ENCODE measurements at places on chromosomes 1 and 21.

GRCh38 chr1:204043680-204044079, 29.2 kb upstream of the SOX13 start:
- no peak for DNase-seq

DNA sequence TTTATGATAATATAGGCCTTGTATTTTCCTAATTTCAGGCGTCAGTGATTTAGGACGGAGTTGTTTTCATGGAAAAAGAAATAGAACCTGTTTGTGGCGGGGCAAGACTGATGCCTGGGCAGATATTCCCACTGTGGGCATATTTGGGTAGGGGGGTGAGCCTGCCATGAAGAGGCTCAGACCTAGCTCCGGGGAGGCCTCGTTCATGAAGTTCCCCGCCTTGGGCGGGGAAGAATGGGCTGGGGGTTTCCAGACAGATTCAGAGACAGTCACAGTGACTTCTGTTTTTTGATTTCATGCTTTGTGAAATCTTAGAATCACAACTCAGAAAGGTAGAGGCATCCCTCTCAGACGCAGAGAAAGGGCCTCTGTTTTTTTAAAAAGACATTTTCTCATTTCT, 36.1 kb downstream of the RUNX3 start:
- DNase-seq = no peak

- no peak for DNase-seq
Observed at GRCh38 chr1:65339866-65340468, 30.6 kb downstream of the DNAJC6 start.

DNA sequence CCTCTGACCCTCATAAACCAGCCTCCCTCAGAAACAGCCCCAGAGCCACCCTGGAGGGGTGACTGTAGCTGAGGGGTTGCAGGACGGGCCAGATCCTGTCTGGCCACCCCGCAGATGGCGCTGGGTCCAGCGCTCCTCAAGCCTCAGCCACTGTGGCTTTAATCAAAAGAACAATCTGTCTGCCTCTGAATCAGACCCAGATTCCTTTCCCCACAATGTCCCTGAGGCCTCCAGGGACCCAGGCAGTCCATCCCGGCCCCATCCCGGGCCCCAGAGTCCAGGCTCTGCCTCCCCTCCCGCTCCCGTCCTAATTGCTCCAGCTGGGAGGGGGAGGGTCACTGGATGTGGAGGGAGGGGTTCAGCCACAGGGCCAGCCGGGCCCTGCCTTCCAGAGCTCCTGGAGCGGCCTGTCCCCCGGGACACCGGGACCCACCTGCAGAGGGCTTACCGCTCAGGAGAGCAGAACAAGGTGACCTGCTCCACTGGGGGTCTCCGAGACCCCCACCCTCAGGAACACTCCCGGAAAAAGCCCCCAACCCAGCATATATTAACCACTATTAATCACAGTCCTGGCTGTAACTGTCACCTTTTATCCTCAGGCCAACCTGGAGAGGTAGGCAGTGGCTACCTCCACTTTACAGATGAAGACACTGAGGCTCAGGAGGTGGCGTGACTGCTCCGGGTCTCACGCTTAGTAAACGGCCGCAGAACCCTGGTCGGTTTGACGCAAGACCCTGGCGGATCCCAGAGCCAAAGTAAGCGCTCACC, 836 bp upstream of the FBLIM1 start:
- no peak for DNase-seq

DNA sequence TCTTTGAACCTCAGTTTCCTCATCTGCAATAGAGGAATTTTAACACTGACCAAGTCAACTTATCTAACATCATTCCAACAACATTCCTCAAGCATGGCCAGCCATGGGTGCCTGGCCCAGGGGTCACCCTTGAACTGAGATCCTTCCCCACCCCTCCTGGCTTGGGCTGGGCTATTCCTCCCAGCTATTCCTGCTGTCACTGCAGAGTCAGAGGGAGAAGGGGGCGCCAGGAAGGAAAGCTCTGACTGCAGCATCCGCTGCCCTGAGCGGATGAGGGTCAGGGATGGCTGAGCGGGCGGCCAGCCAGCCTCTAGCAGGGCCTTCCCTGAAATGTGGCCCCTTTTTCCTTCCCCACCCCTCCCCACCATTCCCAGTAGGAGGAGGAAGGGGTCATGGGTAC, 3.1 kb downstream of the TINAGL1 start:
- DNase-seq = no peak

DNA sequence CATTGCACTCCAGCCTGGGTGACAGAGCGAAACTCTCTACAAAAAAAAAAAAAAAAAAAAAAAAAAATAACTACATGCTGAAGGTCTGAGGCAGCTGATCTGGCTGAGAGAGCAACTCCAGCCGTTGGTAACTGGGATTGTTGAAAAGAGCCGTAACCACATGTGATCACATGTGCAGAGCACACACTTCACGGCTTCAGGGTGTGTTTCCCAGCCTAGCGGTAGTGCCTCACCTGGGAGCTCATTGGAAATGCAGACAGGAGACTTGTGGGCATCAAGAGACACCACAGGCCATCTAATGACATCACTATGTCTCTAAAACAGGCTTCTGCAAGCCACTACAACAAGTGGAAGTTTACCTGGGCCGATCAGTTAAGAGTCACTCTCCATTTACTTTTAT, 11.8 kb upstream of the OTUD7B start:
- no peak for DNase-seq

DNA sequence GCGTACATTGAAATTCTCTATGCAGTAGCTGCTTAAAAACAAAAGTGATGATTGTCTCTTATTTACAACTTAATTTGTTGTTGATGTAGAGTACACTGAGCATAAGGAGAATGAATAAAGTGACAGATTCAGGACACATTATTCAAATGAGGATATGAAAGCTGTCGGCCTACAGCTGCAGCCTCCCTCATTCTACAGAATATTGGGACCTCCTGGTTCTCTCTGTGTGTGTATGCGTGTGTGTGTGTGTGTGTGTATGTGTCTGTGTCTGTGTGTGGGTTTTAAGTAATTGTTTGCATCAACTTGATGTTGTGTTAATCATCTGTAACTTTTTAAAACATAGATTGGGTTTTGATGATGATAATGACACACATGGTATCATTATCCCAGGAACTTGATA, 17.9 kb downstream of the PROX1 start:
- no peak for DNase-seq

GRCh38 chr1:153799566-153800465, 24.6 kb downstream of the SLC27A3 start:
- no peak for DNase-seq

DNA sequence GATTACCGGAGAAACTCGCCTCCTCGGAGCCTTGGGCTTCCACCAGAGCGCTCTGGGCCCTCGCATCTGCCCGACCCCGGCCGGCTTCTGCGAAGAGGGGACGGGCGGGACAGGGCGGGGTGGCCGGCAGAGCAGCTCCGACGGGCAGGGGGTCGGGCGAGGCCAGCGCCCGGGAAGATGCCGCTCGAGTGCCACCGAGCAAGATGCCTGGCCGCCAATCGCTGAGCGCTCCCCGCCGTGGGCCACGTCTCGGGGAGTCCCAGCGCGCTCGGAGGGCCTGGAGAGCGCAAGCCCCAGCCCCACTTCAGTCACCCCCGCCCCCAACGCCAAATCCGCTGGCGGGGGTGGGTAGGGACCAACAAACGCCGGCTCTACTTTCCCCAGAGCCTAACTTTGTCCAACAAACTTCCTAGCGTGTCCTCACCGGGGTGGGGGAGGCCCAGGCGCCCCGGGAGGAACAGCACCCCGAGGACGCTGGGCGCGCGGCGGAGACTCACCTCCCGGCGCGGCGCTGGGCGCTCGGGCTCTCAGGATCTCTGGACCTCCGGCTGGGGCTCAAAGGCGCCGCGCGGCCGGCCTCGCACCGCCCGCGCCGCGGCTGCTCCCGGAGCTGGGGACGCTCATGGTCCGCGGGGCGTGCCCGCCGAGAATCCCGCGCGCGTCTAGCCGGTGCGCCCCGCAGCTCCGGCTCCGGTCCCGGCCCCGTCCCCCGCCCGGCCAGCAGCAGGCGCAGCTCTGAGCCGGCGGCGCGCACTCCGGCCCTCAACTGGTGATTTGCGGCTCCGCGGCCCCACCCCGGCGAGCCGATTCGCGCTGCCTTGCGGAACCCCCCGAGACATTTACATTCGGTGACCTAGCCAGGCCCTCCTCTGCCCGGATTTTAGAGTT, at the start of gene BCAR3:
Gene BCAR3 (minus strand): TSS at position 737 of the 888 bp plus-strand sequence. CDS start 6,907 bp downstream, outside the sequence.
- peak; percentile 40 for DNase-seq

DNA sequence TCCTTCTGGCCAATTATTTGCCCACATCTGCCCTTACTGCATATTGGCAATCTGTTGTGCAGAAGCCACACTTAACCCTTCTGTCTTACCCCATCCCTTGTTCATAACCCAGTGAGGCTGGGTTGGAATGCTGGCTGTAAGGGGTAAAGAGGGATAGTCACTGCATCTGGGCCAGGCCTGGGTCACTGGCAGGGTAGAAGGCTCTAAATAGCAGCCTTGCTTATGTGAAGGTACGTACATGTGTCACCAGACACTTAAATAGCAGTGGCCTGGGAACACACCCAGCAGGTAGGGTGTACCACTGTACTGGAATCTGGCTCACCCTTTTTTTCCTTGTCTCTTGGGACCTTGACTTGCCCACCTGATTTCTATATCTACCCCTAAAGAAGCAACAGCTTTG, 9.9 kb upstream of the TARS2 start:
- no peak for DNase-seq

- no peak for DNase-seq
Observed at GRCh38 chr1:246566813-246567645, 773 bp downstream of the CNST start.

- no peak for DNase-seq
Observed at GRCh38 chr1:110200666-110201065, 9.4 kb upstream of the KCNC4 start.

DNA sequence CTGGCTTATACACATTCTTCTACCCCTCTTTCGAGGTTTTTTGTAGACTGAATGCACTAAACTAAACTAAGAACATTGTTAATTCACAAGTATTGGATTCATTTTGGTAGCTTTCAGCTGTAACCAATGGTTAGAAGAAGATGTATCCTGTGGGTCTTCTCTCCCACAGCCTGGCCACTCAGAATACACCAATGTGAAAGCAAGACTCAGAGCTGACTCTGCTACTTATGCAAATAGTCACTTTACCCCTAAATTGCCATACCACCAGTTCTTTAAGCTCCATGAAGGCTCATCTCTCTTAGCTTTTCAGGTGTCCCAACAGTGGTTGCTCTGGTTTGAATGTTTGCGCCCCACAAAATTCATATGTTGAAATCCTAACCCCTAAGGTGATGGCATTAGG, 60.1 kb downstream of the RGS13 start:
- no peak for DNase-seq

DNA sequence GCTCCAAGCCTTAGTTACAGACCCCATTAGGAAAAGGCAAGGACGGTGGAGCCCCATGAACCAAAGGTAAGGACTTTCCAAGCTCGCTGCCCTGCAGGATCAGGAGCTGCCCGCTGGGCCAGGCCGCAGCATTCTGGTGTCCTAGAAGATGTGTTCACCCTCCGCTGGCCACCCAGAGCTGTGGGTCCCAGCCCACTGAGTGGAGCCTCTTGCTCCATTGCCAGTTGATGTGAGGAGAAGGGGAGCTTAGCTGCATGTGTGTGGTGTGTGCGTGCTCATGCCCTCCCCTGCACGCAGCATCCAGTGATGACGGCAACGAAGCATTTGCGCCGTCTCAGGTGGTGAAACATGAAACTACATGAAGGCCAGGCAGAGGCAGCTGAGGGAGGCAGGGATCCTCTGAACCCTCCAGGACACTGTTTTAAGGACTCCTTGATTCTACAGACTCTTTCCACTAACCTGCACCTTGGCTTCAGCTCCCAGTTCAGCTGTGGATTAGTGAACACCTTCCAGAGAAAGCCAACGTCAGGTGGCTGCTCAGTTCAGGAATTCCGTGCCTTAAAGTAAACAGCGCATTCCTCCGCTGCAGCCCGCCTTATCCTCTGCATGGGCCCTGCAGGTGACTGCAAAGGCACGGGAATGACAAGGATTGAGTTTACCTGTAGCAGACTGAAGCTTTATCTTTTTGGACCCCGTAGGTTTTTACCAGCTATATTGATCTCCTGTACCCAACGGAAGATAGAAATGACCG, 48.7 kb downstream of the SMYD2 start:
- no peak for DNase-seq

DNA sequence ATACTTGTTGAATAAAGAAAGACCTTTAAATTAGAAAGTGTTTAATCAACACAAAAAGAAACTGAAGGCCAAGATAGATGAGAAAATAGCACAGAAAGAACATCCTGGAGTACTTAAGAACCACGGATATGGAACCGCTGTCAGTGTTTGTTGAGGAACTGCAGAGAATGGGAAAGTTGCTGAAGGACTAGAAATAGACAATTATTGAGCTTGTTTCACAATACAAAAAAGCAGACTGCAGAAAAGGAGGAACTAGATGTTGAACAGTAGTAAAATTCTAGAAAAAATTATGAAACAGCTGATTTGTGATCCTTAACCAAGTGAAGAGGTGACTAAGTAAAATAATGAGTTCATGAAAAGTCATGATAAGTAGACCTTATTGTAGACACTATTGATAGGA, 29.7 kb downstream of the MYSM1 start:
- DNase-seq = no peak

DNA sequence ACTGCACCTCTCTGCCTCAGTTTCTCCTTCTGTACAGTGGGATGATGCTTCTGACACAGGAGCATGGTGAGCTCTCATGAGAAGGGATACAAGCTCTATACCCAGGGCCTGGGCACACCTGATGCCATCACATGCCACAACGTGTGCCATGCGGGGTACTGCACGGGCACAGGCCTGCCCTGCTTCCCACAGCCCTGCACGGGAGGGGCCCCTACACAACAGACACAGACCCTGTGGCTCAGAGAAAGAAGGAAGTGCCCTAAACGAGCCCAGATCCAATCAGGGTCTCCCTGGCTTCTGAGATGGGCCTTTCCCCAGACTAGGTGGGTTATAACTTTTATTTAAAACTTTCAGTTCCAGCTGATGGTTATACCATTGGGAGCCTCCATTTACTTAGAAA, 24.6 kb downstream of the C2CD2 start:
- DNase-seq = no peak

GRCh38 chr1:31371121-31371959, 1.5 kb downstream of the FABP3 start:
- DNase-seq = no peak

GRCh38 chr1:173176246-173176645, 30.9 kb downstream of the TNFSF4 start:
- no peak for DNase-seq

GRCh38 chr21:34526241-34526617, 14.2 kb upstream of the KCNE1 start:
- DNase-seq = no peak

GRCh38 chr1:224433041-224433691, 1.4 kb downstream of the WDR26 start:
- DNase-seq = no peak

- peak; percentile 25 for DNase-seq
Observed at GRCh38 chr1:39268112-39268581, 63.7 kb downstream of the MACF1 start.

GRCh38 chr1:59678493-59679228, 136.1 kb upstream of the HOOK1 start:
- no peak for DNase-seq
